ENCODE measurements at places on chromosomes 5 and 9.

- no peak for DNase-seq
Measured at GRCh38 chr9:103037508-103038477, 42.7 kb downstream of the CYLC2 start.

DNA sequence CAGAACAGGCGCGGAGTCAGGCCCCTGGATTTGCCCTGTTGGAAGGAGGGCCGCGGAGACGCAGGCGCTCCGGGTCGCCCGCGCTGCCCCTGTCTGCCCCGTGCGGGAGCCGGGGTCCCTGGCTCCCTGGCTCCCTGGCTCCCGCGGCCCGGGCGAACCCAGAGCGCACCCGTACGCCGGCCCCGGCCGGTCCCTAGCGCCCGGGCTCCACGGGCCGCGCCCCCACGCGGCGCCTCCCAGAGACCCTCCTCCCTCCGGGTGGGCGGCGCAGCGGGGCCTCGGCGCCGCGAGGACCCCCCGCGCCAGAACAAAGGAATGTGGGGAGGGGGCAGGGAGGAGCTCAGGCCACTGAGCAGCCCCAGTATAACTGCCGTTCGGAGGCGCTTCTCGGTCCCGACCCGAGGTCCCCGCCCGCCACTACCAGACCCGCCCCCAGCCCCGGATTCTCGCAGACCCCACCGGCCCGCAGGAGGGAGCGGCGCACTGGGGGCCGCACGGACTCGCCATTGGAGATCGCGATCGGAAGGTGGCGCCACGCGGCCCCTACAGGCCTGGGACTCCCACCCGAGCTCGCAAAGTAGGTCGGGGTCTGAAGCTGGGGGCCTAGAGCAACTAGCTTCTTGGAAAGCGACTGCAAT lies 2.4 kb downstream of the NFIL3 start:
- DNase-seq = no peak

- no peak for DNase-seq
Measured at GRCh38 chr5:98588215-98588614, 185.2 kb upstream of the RGMB start.

- DNase-seq = no peak
Measured at GRCh38 chr5:142307146-142307890, 17.5 kb downstream of the SPRY4 start.

GRCh38 chr5:144594919-144595318 lies 424.2 kb downstream of the KCTD16 start:
- no peak for DNase-seq

DNA sequence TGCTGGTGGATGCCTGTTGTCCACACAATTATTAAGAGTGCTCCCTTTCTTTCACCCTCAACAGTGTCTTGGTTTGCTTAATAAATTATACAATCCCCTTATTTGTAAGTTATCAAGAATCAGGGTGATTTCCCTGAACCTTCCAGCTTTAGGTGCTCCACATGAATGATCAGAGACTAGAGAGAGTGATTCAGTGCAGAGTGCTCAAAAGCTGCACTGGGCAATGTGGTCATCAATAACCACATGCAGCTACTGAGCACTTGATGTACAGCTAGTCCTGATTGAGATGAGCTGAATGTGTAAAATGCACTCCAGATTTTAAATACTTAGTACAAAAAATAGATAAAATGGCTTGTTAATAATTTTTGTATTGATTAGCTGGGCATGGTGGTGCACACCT lies 76.8 kb upstream of the TRIO start:
- no peak for DNase-seq

- DNase-seq = no peak
Measured at GRCh38 chr9:120151806-120152205, 428.2 kb downstream of the CDK5RAP2 start.

All from stimulated activated naive CD4-positive, alpha-beta T cell treated with Interleukin-2 at 50 U/mL for 16 hours (primary cell).